ENCODE measurements at places on chromosomes 3 and 15. TPM values are rescaled to one million over a fixed set of nuclear protein-coding genes. Genes with fewer than 3 reads are reported as not detected.
A peak's percentile ranks its signal among the peaks of the same experiment; 100 is the strongest.

CLDN11 gene
- 48.4 TPM for total RNA-seq

DNA sequence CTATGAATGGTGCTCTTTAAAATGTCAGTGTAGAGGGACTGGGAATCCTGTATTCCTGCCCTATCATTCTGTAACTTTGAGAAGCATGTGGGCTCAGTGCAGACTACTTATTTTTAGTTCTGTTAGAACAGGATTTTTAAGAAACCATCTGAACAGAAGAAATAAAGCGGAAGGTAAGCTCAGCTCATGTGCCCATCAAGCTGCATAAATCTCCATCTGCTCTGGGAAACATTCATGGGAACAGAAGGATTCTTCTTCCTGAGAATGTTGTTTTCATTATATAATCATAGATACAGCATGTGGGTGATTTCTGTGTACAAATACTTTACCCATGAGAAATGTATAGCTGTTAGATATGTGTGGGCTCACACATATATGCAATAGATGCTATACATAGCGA lies 69.9 kb downstream of the SIDT1 start:
- no peaks in the 10 kb centered on the region for H3K27me3 ChIP-seq
- no peak overlapping the region for H3K4me3 ChIP-seq
- no peaks in the 10 kb centered on the region for H3K4me1 ChIP-seq
- no peaks in the 10 kb centered on the region for H3K36me3 ChIP-seq

- DNase-seq = no peak
- H3K27ac ChIP-seq = no peak overlapping the region
- H3K27me3 ChIP-seq = no peaks in the 10 kb centered on the region
- H3K36me3 ChIP-seq = no peaks in the 10 kb centered on the region
- no peak overlapping the region for H3K4me3 ChIP-seq
Measured at GRCh38 chr3:146817704-146818103, 212.6 kb upstream of the PLSCR5 start.

NPAP1 gene
- not detected for total RNA-seq

ABHD6 gene
- 22.2 TPM for total RNA-seq

GRCh38 chr15:87089551-87089950 lies 1009.9 kb downstream of the AGBL1 start:
- no peaks in the 10 kb centered on the region for H3K36me3 ChIP-seq
- no peaks in the 10 kb centered on the region for H3K27me3 ChIP-seq
- no peak overlapping the region for H3K27ac ChIP-seq
- no peak for DNase-seq
- H3K4me3 ChIP-seq = no peak overlapping the region
- no peaks in the 10 kb centered on the region for H3K4me1 ChIP-seq

CELSR3 gene
- total RNA-seq = 1.1 TPM

DNA sequence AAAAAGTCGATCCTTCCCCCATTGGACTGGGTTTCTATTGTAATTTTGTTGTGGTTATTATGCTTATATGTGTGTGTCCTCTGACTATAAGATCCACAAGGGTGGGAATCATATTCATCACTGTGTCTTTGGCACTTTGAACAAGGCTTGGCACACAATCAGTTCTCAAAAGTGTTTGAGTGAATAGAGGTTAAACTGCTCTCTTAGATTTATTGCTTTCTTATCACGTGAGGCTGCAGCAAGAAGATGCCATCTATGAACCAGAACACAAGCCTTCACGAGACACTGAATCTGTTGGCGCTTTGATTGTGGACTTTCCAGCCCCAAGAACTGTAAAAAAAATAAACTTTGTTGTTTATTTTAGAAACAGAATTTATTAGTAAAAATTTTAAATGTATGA lies 295.0 kb upstream of the MDFIC2 start:
- no peaks in the 10 kb centered on the region for H3K27me3 ChIP-seq
- no peak overlapping the region for H3K27ac ChIP-seq
- no peak for DNase-seq

- peak overlapping the region; percentile 67 for H3K27ac ChIP-seq
- H3K4me1 ChIP-seq = peaks cover 12% of the 10 kb centered on the region
- no peaks in the 10 kb centered on the region for H3K36me3 ChIP-seq
- H3K4me3 ChIP-seq = no peak overlapping the region
Measured at GRCh38 chr3:4719046-4719501, 225.9 kb downstream of the ITPR1 start.

SLC38A3 gene
- total RNA-seq = 2.5 TPM

- H3K4me1 ChIP-seq = no peaks in the 10 kb centered on the region
- H3K4me3 ChIP-seq = no peak overlapping the region
- no peak overlapping the region for H3K27ac ChIP-seq
- DNase-seq = no peak
Measured at GRCh38 chr3:153963012-153963411, 158.2 kb upstream of the ARHGEF26 start.

C3orf80 gene
- 0.15 TPM for total RNA-seq

DNA sequence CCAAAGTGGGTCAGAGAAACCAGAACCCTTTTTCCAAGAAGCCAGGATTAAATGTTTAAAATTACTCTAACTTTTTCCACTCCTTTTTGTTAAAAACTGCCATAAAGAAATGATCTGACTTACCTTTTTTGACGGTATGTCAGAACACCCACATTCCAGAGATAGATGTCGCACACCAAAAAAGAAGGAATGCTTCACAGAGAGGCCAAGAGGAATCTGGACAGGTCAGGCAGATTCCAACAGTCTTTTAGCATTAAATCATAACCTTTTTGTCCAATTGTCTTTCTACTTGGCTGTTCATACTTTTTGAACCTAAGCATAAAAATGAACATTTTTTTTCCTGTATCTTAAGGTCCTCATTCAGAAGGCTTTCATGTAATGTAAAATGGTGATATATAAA lies 846.9 kb downstream of the NSUN3 start:
- no peaks in the 10 kb centered on the region for H3K36me3 ChIP-seq
- no peaks in the 10 kb centered on the region for H3K4me1 ChIP-seq
- no peak for DNase-seq
- no peak overlapping the region for H3K27ac ChIP-seq
- H3K27me3 ChIP-seq = no peaks in the 10 kb centered on the region

DNA sequence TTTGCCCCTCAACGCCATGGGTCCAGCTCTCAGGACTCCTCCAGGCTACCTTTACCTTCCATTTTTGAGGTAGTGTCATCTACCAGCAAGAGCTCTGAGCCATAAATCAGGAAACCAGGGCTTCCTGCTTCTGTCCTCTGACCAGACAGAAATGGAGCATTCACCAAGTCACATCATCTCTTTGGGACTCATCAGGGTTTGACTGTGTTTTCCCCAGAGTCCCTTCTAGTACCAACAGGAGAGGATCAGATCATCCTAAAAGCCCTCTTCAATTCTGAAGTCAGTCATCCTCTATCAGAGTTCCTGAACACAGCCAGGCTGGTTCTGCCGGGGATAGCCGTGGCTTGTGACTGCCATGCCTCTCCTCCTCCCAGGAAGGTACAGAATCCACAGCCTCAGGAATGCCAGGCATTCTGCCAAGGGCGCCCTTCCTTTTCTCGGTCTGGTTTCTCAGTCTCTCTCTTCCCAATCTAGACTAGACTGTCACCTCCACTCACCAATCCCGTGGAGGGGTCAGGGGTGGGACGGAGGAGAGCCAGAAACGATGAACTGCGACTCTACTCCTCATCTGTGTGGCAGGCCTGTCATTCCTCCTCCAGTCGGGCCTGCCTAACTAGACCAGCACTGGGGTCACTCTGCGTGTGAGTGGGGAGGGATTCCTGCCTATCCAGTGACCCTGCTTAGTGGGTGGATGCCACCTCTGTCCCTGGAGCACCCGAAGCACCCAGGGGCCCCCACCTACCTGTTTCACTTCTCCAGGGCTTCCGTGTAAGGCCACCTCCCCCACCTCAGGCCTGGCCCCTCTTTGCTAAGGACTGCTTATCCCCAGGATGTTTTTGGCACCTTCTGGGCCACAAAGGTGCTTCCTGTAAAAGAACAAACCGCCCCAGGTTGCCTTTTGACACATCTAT lies 30.9 kb downstream of the CCNL1 start:
- H3K27ac ChIP-seq = peak overlapping the region; percentile 96
- H3K27me3 ChIP-seq = no peaks in the 10 kb centered on the region
- H3K4me3 ChIP-seq = peak overlapping the region; percentile 23
- H3K36me3 ChIP-seq = no peaks in the 10 kb centered on the region

GRCh38 chr3:37773911-37774310 lies 87.8 kb upstream of the CTDSPL start:
- no peak for DNase-seq
- H3K36me3 ChIP-seq = no peaks in the 10 kb centered on the region
- H3K27ac ChIP-seq = no peak overlapping the region
- no peaks in the 10 kb centered on the region for H3K4me1 ChIP-seq

DNA sequence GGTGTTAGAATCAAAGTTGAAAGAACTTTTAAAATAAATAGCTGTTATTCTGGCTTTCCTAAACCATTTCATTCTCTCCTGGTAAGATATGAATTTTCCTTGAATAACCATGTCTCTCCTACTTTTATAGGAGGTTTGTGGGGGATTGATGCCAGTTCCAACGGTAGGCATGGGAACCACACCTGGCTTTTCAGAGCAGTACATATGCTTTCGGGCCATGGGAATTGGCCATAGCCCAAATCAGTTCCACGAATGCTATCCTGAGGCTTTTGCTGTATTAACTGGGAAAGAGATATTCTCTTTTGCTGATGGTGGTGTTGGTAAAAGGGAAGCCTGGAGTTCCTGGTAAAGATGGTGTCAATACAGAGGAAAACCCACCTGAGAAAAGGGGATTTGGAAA lies 396.2 kb upstream of the ZNF385D start:
- H3K36me3 ChIP-seq = no peaks in the 10 kb centered on the region
- H3K27ac ChIP-seq = no peak overlapping the region
- no peaks in the 10 kb centered on the region for H3K27me3 ChIP-seq
- no peaks in the 10 kb centered on the region for H3K4me1 ChIP-seq

GRCh38 chr3:138441742-138442141 lies 7.3 kb downstream of the ESYT3 start:
- no peak overlapping the region for H3K27ac ChIP-seq
- no peak for DNase-seq

GRCh38 chr3:58989163-58989562 lies 60.7 kb downstream of the CFAP20DC start:
- H3K4me3 ChIP-seq = no peak overlapping the region
- no peaks in the 10 kb centered on the region for H3K27me3 ChIP-seq
- no peak overlapping the region for H3K27ac ChIP-seq
- no peaks in the 10 kb centered on the region for H3K36me3 ChIP-seq

- no peaks in the 10 kb centered on the region for H3K4me1 ChIP-seq
- DNase-seq = no peak
- no peaks in the 10 kb centered on the region for H3K36me3 ChIP-seq
- no peaks in the 10 kb centered on the region for H3K27me3 ChIP-seq
- H3K27ac ChIP-seq = no peak overlapping the region
Measured at GRCh38 chr3:178439504-178439903, 96.7 kb upstream of the KCNMB2 start.

DNA sequence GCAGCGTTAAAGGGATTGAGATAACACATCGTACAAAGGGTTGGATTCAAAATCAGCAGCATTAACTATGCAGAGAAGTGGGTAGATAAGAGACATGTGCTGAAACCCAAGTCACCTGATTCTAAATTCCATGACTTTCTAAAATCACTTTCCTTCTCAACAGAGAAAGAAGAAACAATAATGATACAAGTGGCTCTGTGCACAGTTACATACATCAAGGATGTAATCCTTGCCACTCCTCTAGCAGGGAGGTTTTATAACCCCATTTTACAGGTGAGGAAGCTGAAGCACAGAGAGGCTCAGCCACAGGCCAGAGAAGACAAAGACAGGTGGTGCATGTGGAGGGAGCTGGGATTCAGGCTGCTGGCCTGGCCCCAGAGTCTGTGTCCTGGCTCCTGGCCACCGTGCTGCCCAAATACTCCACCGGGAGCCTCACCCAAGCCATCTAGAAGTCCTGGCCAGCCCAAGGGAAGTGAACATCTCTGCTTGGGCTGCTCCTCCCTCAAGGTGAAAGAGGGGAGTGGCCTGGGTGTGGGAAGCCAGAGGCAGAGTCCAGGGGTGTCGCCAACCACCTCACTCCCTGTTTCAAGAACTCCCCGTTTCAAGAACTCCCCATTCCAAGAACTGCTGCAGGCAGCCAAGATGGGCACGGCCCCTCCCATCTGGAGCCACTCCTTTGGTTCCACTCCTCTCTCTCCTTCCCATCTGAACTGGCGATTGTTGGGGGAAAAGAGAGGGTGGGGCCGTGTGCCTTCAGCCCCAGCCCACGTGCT lies 147.1 kb downstream of the NUP210 start:
- no peaks in the 10 kb centered on the region for H3K36me3 ChIP-seq
- DNase-seq = peak; percentile 14
- H3K4me3 ChIP-seq = no peak overlapping the region
- no peak overlapping the region for H3K27ac ChIP-seq
